ENCODE measurements at places on chromosomes 11 and 22. TPM values are rescaled to one million over a fixed set of nuclear protein-coding genes. Genes with fewer than 3 reads are reported as not detected.

The LRRC32 gene
- 0.87 TPM for total RNA-seq

The MRPL49 gene
- total RNA-seq: 55.4 TPM

The PAX6 gene
- total RNA-seq: not detected

The PVALB gene
- total RNA-seq: not detected

- DNase-seq: no peak
Observed at GRCh38 chr11:93481696-93482095, 61.5 kb downstream of the SMCO4 start.

DNA sequence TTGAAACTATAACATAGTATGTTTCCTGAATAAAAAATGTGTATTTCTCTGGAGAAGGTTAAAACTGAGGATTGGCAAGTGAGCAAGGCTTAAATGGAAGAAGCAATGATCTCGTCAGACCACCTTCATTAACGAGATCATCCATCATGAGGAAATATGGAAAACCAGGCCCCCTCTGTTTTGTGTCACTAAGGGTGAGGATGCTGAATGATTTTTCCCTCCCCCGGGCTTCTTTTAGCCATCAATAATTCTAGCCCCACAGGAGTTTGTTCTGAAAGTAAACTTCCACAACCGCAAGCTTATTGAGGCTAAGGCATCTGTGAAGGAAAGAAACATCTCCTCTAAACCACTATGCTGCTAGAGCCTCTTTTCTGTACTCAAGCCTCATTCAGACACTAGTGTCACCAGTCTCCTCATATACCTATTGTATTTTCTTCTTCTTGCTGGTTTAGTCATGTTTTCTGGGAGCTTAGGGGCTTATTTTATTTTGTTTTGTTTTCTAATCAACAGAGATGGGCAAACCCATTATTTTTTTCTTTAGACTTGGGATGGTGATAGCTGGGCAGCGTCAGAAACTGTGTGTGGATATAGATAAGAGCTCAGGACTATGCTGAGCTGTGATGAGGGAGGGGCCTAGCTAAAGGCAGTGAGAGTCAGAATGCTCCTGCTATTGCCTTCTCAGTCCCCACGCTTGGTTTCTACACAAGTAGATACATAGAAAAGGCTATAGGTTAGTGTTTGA is 5.8 kb upstream of the HBE1 start:
- DNase-seq: no peak

DNA sequence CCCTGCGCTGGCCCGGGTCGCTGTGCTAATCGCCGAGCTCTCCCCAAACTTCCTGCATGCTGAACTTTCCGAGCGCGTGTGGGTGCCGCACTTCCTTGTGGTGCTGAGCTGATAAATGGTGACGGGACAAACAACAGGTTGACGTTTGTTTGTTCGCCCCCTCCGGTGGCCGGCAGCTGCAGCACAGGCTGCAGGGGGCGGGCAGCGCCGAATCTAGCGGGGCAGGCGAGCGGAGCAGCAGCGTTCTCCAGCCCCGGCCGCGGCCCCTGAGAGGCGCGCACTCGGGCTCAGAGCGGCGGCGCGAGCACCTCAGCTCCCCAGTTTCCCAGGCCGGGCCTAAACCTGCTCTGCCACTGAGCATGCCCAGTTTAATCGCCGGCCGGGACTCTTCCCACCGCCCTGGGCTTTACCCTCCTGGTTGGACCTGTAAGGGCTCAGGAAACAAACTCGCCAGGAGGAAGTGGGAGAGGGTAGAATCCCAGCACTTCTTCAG is at the start of gene PDGFD:
TSS of gene PDGFD (minus strand) at position 120 of the 493 bp plus-strand sequence.
- DNase-seq: no peak

- no peak for DNase-seq
Observed at GRCh38 chr11:92865352-92865751, 104.1 kb upstream of the MTNR1B start.

DNA sequence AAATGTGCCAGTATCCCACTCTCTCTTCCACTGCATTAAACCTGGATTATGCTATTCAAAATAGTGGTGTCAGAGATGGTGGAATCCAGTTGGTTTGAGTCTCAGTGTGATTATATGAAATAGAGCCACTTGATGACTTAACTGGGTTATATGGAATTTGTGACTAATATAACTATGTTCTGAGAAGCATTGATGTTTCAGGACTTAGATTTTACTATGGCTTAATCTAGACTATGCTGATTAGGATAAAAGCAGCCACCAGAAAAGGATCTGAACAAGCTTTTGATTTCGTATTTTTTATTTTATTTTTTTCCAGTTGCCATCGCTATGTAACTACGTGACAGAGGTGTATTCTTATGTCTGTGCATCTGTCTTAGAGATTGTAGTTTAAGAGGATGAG is 39.1 kb downstream of the MS4A6A start:
- no peak for DNase-seq

DNA sequence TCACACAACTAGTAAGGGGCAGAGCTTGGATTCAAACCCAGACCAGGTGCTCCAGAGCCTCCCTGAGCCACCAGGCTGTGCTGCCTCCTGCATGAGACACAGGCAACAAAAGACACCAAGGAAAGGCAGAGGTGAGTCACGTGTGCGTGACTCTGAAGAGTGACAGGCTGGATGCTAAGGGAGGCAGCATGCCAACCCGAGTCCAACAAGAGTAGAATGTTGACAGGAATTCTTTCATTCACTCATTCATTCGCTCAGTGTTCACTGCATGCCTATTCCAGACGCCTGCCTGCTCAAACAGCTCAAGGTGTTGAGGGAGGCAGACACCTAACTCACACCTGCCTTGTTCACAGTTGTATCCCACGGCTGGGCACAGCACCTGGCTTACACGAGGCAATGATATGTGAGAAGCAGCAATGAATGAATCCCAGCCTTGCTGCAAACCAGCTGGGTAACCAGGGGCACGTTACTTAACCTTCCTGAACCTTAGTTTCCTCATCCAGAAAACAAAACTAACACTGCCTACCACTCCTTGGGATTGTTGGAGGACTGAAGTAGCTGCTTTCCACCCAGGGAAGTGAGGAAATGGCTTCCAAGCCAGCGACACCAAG is 73.8 kb upstream of the ARFGAP3 start:
- no peak for DNase-seq

DNA sequence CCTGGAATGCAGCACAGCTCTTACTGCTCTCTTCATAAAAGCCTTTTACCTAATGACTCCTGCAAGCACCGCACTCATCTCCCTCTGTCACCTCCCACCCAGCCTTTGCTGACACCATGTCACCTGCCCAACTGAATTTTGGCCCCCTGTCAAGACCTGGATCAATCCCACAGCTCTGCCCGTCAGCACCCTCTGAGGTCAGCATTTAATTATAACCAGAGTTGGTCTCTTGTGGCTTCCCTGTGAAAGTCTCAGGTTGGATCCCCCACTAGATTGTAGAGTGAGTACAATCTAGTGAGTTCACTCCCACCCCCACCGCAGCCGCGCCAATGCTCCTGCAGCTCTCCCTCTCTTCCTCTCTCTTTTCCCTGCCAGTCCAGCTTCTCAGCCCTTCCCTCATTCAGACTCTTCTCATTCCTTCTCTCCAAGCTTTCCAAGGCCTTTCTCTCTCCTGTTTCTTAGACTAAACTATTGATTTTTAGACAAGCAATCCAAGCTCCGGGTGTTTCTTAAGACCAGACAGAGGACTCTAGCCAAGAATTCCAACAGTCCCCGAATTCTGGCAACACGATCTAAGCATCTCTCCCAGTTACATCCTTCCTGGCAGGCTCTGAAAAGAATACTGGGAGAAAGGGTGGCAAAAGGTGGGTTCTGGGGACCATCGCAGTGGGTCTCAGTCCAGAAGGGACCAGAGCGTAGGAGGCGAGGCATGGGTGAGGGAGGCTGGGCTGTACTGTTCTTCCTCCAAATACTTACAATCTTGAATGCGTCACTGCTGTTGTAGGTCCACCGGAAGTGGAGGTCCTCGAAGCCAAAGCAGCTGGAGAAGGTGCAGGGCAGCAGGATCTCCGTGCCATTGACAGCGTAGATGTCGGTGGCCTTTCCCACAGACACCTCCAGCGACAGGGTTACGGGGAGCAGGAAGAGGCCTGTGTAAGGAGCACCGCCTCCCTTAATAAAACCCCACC is 8.0 kb downstream of the SCN4B start:
- DNase-seq: no peak

- no peak for DNase-seq
Observed at GRCh38 chr11:128745311-128746136, 51.7 kb downstream of the FLI1 start.

- no peak for DNase-seq
Observed at GRCh38 chr22:47575291-47575690, 812.8 kb downstream of the TBC1D22A start.

DNA sequence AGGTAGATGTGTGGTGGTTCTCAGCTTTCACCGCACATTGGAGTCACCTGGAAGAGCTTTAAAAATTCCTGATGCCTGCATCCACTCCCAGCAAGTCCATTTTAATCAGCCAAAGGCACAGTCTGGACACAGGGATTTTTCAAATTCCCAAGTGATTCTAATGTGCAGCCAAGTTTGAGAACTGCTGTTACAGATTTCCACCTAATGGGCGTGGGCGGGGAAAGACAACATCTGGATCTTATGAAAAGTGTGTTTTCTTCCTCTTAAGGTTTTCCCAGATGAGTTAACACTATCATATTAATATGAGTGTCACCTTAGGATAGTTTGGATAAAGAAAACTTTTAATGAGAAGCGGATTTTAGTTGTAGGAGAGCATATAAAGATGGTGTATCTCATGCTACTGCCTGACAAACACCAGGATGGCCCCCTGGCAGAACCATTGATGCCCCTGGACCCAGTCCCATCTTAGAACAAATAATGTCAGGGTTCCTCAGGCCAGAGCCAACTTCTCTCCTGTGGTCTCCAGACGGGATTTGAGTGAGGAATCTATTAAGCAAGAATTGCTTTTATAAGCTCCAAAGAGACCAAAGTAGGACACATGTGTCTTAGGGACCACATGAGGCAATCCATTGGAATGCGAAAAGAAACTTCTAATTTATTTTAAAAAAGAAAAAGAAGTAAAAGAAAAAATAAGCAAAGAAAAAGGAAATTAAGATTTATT is 31.9 kb downstream of the POU2AF1 start:
- no peak for DNase-seq

- no peak for DNase-seq
Observed at GRCh38 chr11:34208266-34209135, 103.1 kb downstream of the NAT10 start.

DNA sequence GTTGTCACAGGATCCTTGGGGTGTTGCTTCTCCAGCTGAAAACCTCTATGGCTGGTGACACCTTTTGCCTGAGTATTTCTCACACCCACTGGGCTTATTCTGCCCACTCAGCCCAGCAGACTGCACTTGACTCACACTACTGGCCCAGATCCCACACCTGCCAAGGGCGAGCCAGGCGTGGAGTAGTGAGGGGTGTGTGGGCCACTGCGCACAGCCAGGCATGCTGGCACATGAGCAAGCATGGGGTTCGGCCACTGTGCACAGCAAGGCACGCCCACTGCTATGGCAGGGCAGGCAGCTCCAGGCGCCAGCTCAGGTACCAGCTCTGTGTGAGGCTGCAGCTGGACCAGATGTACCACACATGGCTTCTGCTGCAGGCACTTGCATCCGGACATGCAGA is 116.5 kb upstream of the MTNR1B start:
- DNase-seq: no peak

Measured in activated CD4-positive, alpha-beta T cell treated with anti-CD3 and anti-CD28 coated beads, Interleukin-2, amount 10 ng/mL, durations not matched to agents 7 days and 5 days (primary cell).